IPS DF 6.9 (cell line): ENCODE measurements at places on chromosomes 2 and 18.
A peak's percentile ranks its signal among the peaks of the same experiment; 100 is the strongest.

GRCh38 chr2:31893094-31893493 is 117.7 kb downstream of the MEMO1 start:
- DNase-seq, result no peak
- H3K4me3 ChIP-seq, result no peak overlapping the region
- no peaks in the 10 kb centered on the region for H3K27me3 ChIP-seq
- H3K36me3 ChIP-seq, result no peaks in the 10 kb centered on the region
- no peaks in the 10 kb centered on the region for H3K4me1 ChIP-seq

DNA sequence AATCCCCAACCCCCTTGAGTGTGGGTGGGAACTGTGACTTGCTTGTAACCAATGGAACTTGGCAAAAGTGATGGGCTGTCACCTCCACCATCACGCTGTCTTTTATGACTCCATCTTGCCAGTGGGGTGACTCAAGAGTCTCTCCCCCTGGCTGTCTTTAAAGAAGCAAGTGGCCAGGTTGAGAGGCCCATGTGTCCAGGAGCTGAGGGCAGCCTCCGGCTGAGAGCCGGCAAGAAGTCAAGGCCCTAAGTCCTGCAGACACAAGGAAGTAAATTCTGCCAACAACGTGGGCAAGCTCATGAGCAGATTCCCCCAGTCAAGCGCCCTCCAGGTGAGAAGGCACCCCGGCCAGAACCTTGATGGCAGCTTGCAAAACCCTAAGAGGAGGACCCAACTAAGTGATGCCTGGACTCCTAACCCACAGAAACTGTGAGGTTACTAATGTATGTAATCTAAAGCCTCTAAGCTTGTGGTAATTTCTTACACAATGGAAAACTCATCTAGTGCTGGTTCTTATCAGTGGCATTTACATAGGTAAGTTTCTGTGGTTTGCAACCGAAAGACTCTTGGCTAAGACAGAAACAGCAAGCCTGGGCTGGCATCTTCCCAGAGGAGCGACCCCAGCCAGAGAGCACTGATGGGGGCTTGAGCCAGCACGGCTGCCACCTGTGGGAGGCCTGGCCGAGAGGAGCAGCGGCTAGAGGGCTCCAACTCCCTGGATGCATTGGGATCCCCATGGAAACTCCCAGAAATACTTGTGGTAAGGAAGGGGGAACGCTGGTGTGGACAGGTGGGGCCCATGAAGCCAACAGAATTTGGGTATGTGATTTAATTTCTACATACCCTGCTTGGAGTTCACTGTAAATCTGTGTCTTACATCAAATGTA is 49.3 kb downstream of the CIB4 start:
- no peak for DNase-seq
- no peak overlapping the region for H3K27ac ChIP-seq
- H3K4me3 ChIP-seq, result no peak overlapping the region
- no peaks in the 10 kb centered on the region for H3K36me3 ChIP-seq
- H3K4me1 ChIP-seq, result peaks cover 2% of the 10 kb centered on the region; the same call in 1 of the 2 replicates

DNA sequence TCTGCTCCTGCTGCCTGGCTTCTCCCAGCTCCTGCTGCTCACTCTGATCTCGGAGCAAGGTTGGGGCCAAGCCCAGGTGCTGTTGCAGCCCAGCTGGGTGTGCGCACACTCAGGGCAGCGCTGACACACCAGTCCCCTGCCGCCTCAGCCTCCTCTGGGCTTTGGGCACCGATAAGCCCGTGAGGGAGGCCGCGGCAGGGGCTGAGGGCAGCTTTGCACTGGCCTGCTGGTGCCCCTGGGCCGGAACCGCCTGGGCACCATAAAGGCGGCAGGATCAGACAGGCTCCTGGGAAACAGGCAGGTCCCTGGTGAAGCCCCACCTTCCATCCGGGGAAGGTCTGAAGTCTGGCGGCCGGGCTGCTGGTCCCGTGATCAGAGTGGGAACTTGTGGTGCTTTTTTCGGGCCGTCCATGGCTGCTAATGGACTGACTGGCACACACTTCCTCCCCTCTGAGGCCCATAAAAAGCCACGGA is 14.1 kb upstream of the EML6 start:
- H3K36me3 ChIP-seq, result no peaks in the 10 kb centered on the region
- H3K4me1 ChIP-seq, result no peaks in the 10 kb centered on the region; the same call in 1 of the 2 replicates
- DNase-seq, result no peak
- H3K27ac ChIP-seq, result no peak overlapping the region
- H3K27me3 ChIP-seq, result no peaks in the 10 kb centered on the region
- no peak overlapping the region for H3K4me3 ChIP-seq

- H3K4me1 ChIP-seq, result no peaks in the 10 kb centered on the region
- no peak for DNase-seq
- no peak overlapping the region for H3K4me3 ChIP-seq
- no peaks in the 10 kb centered on the region for H3K27me3 ChIP-seq
Measured at GRCh38 chr2:129904532-129905446, 74.7 kb upstream of the RAB6C start.

GRCh38 chr2:231604101-231604684 is 11.5 kb downstream of the TEX44 start:
- peak overlapping the region; percentile 36; the same call in 1 of the 2 replicates for H3K4me3 ChIP-seq
- no peaks in the 10 kb centered on the region for H3K36me3 ChIP-seq
- no peak for DNase-seq
- peaks cover 13% of the 10 kb centered on the region for H3K4me1 ChIP-seq
- no peaks in the 10 kb centered on the region for H3K27me3 ChIP-seq
- no peak overlapping the region for H3K27ac ChIP-seq

GRCh38 chr2:176081837-176082524 is 1.8 kb downstream of the EVX2 start:
- no peaks in the 10 kb centered on the region for H3K36me3 ChIP-seq
- H3K4me1 ChIP-seq, result peaks cover 6% of the 10 kb centered on the region; the same call in 1 of the 2 replicates
- no peak overlapping the region for H3K27ac ChIP-seq

DNA sequence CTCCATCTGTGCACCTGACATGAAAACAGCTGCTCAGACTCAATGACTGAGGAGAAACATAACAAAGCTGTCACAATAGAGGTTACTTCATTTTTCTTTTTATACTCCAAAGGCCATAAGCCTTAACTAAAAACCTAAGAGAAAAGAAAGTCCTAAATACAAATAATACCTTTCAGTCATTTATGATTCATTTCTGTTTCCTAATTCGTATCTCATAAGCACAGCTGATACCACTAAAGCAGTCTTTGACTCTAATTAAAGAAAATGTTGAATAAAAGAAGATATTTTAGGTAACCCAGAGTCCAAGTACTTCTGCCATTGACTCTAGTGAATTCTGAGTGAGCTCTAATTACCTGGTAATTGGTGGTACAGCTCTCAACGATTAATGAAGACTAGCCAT is 20.6 kb downstream of the NEMP2 start:
- no peak for DNase-seq
- H3K27ac ChIP-seq, result no peak overlapping the region
- no peak overlapping the region for H3K4me3 ChIP-seq
- H3K27me3 ChIP-seq, result no peaks in the 10 kb centered on the region
- H3K4me1 ChIP-seq, result no peaks in the 10 kb centered on the region

GRCh38 chr2:9661261-9661660 is 30.5 kb upstream of the YWHAQ start:
- no peak overlapping the region for H3K27ac ChIP-seq
- H3K27me3 ChIP-seq, result no peaks in the 10 kb centered on the region; the same call in 1 of the 2 replicates
- no peaks in the 10 kb centered on the region for H3K36me3 ChIP-seq
- H3K4me1 ChIP-seq, result no peaks in the 10 kb centered on the region
- no peak for DNase-seq
- H3K4me3 ChIP-seq, result no peak overlapping the region

GRCh38 chr2:196315388-196316049 is 144.1 kb upstream of the STK17B start:
- no peaks in the 10 kb centered on the region for H3K36me3 ChIP-seq
- DNase-seq, result no peak
- no peaks in the 10 kb centered on the region for H3K27me3 ChIP-seq

DNA sequence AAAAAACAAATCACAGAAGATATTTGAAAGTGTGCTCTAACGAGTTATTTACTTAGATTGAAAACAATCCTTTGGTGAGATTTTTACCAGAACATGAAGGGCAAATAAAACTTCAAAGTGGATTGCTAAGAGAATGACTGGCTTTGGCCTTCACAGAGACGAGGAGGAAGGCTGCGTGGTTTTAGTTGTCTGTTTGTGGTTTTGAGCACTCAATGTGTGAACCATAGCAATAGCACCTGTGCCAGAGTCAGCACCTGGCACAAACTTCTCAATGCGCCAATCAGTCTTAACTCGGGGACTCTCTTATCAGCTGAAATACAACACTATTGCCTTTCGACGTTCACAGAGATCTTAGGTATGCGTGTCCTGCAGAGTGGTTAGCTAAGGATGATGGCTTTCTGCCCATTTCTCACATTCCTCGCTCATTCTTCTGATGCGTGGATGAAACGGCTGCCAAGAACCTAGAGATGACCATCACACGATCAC is 70.0 kb downstream of the MBP start:
- H3K4me3 ChIP-seq, result no peak overlapping the region
- H3K27ac ChIP-seq, result no peak overlapping the region
- peaks cover 4% of the 10 kb centered on the region; the same call in 1 of the 2 replicates for H3K4me1 ChIP-seq
- no peak for DNase-seq
- no peaks in the 10 kb centered on the region for H3K36me3 ChIP-seq

GRCh38 chr2:143162123-143162837 is 33.1 kb downstream of the ARHGAP15 start:
- H3K4me1 ChIP-seq, result no peaks in the 10 kb centered on the region
- no peak overlapping the region for H3K4me3 ChIP-seq
- no peaks in the 10 kb centered on the region for H3K36me3 ChIP-seq
- DNase-seq, result peak; percentile 22
- H3K27me3 ChIP-seq, result no peaks in the 10 kb centered on the region

- no peak for DNase-seq
- H3K4me1 ChIP-seq, result peaks cover 42% of the 10 kb centered on the region
- H3K27me3 ChIP-seq, result no peaks in the 10 kb centered on the region
- no peak overlapping the region for H3K4me3 ChIP-seq
Measured at GRCh38 chr2:120761164-120761861, 25.6 kb downstream of the GLI2 start.

- H3K27me3 ChIP-seq, result no peaks in the 10 kb centered on the region
- H3K4me1 ChIP-seq, result no peaks in the 10 kb centered on the region
- H3K36me3 ChIP-seq, result no peaks in the 10 kb centered on the region
- H3K4me3 ChIP-seq, result no peak overlapping the region
- no peak overlapping the region for H3K27ac ChIP-seq
Measured at GRCh38 chr2:206095536-206096332, 9.8 kb upstream of the INO80D start.

DNA sequence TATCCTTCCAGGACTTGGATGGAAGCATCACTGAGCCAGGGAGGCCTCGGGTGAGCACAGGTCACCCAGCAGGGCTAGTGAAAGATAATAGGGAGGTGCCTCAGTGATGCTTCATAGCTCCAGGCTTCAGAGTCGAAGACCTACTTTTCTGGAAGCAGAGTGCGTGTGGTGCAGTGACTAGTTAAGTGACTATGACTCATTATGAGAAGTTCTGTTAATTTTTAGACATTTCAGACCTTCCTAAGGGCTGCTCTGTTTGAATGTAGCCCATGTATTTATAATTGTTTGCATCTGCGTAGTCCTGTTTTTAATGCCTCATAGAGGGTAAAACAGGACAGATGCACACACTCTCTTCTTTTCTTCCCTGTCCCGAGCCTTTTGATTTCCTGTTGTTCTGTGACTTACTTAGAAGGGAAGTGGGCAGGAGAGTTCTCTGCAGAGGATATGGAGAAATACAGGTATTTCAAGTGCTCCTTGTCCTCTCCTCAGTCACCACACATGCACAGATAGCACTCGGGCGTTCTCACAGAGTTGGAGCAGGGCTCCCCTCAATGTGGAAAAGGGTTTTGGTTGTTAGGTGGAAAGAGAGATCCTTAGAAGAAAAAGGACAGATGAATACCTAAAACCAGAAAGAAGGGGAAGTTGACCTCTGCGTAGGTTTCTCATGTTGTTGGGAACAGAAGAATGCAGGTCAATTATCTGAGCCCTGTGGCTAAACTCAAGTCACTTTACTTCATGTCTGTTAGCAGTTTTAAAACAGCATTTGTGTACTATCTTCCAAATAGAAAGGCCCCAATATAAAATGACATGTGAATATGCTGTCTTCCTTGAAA is 34.7 kb downstream of the RALB start:
- no peak for DNase-seq
- no peak overlapping the region for H3K4me3 ChIP-seq
- H3K27ac ChIP-seq, result no peak overlapping the region
- no peaks in the 10 kb centered on the region for H3K36me3 ChIP-seq
- no peaks in the 10 kb centered on the region for H3K27me3 ChIP-seq

DNA sequence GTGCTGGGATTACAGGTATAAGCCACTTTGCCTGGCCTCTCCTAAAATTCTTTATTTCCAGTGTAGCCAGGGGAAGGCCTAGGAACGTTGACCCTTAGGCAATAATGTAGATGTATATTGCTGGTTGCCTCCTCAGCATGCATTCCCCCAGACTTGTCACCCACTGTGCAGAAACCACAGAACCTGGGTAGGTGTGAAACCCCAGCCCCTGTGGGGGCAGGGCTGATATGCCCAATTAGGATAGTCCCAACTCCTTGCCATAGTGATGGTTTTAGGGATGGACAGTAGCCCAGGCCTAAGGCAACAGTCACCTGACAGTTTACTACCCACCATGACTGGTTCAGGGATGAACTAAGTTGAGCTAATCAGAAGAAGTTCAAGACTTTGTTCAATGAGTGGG is 57.7 kb downstream of the TMEM247 start:
- no peak for DNase-seq
- H3K27ac ChIP-seq, result no peak overlapping the region
- no peaks in the 10 kb centered on the region for H3K36me3 ChIP-seq
- H3K27me3 ChIP-seq, result no peaks in the 10 kb centered on the region

DNA sequence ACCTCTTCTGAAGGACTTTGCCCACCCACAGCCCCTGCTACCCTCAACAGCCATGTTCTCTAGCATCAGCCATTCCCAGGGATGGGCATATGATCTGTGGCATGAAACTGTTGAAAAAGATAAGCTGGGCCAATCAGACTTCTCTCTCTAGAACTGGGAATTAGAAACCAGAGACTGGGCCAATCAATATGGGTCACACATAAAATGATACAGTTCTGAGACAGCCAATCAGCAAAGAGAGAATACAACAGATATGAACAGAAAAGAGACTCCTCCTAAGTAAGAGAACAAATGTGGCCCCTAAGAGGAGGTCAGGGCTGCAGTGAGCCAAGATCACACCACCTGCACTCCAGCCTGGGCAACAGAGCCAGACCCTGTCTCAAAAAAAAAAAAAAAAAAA is 2.1 kb downstream of the KIDINS220 start:
- no peak overlapping the region for H3K27ac ChIP-seq
- H3K4me3 ChIP-seq, result no peak overlapping the region
- H3K27me3 ChIP-seq, result no peaks in the 10 kb centered on the region

DNA sequence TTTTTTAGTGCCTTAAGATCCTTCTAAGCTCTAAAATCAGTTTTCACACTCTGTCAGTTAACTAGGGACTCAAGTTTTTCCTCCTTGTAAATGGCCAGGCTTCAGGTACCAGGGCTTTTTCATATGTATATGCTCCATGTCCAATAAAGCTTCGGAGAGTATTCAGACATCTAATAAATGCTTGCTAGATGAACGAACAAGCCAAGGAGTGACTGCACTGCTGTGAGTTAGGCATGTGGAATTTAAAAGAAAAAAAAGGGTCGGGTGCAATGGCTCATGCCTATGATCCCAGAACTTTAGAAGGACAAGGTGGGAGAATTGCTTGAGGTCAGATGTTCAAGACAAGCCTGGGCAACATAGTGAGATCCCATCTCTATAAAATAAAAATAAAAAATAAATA is 81.9 kb downstream of the CDH2 start:
- no peaks in the 10 kb centered on the region for H3K4me1 ChIP-seq
- no peak for DNase-seq
- H3K27ac ChIP-seq, result no peak overlapping the region
- H3K36me3 ChIP-seq, result no peaks in the 10 kb centered on the region
- no peaks in the 10 kb centered on the region for H3K27me3 ChIP-seq
